ENCODE measurements at places on chromosomes 2 and 18.

DNA sequence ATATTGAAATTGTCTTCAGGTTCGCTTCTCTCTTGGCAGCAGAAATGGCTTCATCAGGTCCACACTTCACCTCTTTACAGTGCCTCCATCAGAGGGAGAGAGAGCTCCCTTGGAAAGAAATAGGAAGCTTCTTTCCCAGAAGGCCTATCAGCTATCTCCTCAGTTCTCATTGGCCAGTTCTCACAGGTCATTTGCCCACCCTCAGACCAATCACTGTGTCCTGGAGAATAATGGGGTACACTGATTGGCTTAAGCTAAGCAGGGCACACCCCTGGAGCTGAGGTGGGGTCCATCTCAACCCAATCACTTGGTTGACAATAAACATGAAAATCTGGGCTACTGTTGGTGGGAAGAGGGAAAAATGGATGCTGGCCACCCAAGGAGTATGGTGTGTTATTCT, 5.2 kb downstream of the GNLY start:
- DNase-seq = no peak

- DNase-seq = peak; percentile 73
Measured at GRCh38 chr2:69741575-69742321, at the start of gene ANXA4. TSS of gene ANXA4 (plus strand) at chr2:69742134. CDS start at chr2:69781566, 39,432 bp downstream.

- DNase-seq = no peak
Measured at GRCh38 chr18:44568986-44569385, 111.7 kb upstream of the SETBP1 start.

DNA sequence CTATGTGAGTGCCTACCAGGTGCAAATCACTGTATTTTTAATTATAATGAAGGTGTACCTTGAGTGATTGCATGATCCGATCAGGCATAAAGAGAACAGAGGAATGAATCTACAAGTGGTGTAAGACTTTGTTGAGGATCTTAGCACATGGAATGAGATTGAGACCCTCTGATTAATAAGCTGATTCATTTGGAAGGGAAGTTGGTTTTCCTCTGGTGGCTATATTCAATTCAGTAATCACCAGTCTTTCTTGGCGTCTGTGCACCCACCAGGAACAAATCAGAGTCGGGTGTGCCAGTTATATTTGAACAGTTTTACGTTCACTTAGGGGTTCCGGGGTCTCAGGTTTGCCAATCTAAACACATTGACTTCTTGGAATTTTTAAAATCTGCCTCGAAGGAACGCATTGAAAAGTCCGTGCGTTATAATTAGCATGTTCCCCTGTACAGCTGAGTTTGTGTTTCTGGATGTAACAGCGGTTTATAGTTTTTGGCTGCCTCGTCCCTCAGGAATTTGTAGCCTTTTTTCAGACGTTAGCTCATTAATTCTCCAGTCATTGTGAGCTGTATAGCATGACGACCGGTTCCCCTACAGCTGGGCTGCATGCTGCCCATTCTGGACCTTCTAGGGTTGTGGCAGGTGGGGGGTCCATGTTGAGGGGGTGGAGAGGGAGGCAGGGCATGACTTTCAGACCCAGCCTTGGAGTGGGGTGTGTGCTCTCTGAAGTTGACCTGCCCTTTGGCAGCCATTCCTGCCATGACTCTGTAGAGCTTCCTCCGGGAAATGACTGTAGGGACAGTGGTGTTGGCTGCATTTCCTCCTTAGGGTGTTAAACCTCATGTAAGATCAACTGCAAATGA, 20.3 kb downstream of the MYO1B start:
- no peak for DNase-seq

- DNase-seq = no peak
Measured at GRCh38 chr2:168165397-168165796, 82.0 kb downstream of the STK39 start.

- DNase-seq = no peak
Measured at GRCh38 chr18:77077401-77077800, 55.2 kb downstream of the MBP start.

DNA sequence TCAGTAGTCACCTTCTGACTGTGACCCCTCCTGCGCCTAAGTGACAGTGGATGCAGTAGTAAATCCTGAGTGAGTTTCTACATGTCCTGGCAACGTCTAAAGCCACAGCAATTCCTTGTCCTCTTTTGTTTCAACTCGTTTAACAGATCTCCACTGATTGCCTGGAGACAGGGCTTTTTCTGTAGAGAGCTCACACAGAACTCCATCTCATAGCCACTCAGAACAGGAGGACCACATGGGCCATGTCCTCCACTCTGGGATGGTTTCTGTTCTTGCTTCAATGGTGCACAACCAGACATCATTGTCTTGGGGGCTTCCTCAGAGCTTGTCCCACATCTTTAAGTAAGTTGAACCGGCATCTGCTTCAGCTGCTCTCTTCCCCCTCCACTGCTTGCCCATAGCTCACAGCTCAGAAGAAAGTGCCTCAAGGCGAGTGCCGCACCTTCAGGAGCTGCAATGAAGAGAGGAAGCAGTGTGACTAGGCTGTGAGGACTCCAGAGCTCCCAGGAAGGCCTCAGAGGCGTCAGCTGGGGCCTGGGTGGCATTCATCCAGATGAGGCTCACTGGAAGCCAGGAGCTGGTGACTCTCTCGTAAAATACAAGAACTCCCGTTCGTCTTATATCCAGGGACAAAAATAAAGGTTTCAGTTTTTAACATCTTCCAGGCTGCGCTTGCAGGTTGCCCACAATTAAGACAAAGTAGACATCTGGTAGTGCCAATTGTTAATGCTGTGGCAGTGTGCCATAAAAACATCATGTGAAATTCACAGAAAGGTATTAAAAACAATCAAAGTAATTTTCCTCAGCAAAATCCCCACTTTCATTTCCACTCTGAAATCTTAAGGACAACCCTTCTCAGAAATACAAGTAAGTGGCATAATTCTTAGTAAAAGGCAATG, 37.3 kb downstream of the ST3GAL5 start:
- DNase-seq = peak; percentile 58

DNA sequence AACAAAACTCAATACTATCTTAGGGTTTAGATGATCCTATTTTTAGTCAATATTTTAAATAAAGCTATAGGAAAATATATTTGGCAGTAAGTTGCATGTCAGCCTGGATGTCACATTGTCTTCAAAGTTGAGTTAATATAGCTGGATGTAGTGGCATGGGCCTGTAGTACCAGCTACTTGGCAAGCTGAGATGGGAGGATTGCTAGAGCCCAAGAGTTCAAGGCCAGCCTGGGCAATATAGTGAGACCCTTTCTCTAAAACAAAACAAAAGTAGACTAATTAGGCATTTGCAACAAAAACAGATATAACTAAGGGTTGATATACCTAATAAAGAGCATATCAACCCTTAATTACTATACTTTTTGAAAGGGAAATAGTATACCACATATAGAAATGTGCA, 254.6 kb upstream of the KCNJ3 start:
- DNase-seq = no peak

- no peak for DNase-seq
Measured at GRCh38 chr2:60358476-60358875, 195.0 kb downstream of the BCL11A start.

DNA sequence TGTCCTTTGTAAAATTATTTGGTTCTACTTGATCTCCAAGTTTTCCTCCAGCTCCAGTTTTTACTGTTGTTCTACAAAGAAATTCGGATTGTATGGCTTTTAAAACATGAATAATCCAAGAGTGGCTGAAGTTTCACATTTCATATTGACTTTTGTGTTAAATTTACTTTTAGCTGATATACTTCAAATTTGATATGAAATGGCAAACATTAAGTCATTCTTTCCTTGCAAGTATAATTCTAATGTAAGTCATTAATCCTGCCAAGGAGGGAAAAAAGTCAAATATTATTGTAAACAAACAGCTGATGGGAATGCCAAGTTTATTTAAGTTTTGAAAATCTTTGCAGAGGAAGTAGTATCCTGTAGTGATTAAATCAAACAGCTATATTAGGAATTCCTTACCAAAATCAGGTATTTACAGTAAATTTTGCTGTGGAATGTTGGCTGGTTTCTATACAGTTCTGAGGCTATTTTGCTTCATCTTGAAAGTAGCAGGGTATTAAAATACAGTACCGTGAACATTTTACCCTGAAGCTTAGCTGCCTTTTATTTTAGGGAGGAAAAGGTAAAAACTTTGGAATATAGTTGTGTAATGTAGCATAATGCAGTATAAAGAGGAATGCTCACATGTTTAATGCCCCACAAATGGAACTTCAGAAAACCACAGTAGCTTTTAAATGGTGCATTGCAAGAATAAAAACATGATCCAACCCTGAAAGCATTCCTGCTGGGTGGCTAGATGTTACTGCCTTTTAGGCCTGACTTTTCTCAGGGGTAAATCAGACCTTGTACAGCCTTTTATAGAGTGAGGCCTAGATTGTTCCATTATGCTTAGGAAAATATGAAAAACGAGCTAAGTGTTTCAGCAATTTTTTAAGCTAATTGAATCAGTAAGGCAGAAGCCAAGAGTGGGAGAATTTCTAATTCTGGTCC, 62.7 kb upstream of the NT5C1B start:
- no peak for DNase-seq

- no peak for DNase-seq
Measured at GRCh38 chr2:238203973-238204683, 633 bp upstream of the ILKAP start.

- no peak for DNase-seq
Measured at GRCh38 chr2:234764372-234764771, 187.4 kb upstream of the SH3BP4 start.

- DNase-seq = no peak
Measured at GRCh38 chr2:60333264-60333663, 220.2 kb downstream of the BCL11A start.

DNA sequence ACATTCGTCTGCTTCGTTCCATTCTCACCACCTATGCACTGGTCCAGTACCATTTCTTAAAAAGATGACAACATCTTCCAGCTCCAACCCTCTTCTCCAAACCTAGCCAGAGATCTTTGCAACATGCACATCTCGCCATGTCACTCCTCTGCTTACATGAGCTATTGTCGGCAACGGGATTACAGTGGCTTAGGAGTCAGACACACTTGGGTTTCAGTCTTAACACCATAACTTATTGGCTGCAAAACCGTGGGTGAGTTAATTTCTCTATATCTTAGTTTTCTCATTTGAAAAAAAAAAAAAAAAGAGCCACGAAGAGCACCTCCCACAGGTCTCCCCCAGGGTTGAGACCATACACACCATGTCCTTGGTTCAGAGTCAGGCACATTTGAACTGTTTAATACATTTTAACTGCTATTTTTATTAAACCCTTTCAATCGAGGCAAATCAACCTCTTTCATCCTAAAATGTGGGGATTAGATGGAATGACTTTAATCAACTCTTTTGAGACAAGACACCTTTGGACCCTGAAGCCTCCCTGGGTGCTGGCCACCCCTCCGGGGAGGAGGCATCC, 889 bp downstream of the ANKRD29 start:
- DNase-seq = peak; percentile 16

GRCh38 chr2:232415736-232416520, 9.3 kb downstream of the ALPG start:
- no peak for DNase-seq

DNA sequence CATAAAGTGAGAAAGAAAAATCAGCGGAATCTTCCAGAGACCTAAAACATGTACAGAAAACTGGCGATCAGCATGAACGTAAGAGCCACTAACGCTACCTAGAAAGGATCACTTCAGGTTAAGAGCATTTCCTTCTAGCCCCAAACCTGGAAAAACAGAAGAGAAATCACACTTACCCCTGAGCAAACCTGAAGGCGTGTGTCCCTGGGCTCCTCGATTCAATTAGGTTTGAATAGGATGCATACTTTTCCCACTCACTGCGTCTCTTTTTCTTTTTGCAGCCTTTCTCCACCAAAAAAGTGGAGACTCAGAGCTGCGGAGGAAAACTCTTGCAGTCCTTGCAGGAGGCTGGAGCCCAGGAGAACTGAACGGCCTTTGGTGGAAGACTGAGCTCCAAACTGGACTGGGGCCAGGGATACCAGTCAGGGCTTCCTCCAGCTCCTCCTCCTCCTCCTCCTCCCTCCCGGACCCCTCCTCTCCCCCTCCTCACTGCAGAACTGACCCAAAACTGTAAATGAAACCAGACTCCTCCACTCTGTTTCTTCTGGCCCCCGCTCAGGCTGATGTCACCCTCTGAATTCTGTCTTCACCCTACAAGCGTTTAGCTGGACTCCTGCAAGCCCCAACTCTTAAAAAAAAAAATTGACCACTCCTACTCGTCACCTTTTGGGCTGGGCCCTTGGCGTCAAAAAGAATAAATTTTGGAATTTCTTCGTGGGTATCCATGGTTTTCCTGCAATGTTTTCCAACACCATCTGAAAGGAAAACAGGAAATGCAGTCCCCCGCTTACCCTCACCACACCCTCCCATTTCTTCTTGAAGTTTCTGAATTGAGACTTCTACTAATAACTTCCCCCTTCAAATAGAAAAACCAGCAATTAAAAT, at the start of gene COL6A3:
COL6A3 (minus strand) TSS at position 388 of the 885 bp plus-strand sequence. CDS start 17,347 bp downstream, outside the sequence.
- DNase-seq = no peak

Data from CD4-positive, alpha-beta T cell treated with Interleukin-17A for 4 hours (primary cell).